ENCODE measurements at places on chromosomes 4 and X.

DNA sequence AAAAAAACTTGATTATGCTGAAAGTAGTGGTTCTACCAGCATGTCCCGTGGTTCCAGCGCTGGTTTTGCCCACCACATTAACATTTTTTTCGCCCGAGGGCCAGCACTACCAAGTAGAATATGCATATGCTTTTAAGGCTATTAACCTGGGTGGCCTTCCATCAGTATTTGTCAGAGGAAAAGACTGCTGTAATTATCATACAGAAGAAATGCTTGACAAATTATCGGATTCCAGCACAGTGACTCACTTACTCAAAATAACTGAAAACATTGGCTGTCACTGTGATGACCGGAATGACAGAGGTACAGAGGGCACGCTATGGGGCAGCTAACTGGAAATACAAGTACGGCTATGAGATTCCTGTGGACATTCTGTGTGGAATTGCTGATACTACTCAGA, 34.6 kb downstream of the PRPS2 start:
- no peak for DNase-seq

DNA sequence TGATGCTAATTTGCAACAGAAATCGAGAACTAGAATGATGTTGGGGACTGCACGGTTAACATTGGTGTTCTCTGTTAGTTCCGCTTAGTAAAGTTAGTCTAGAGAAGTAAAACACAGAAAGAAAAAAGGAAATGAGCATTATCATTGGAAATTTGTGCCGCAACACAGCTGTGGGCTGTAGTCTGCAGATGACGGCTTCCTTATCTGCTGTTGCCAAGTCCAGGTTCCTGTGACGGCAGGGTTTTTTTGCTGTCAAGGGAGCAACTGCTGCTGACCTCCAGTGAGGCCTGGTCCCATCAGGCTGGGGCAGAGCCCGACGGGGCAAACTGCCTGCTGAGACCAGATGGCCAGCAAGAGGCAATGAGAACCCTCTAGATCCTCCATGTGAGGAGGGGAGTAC, 38.9 kb upstream of the PHEX start:
- DNase-seq: no peak

DNA sequence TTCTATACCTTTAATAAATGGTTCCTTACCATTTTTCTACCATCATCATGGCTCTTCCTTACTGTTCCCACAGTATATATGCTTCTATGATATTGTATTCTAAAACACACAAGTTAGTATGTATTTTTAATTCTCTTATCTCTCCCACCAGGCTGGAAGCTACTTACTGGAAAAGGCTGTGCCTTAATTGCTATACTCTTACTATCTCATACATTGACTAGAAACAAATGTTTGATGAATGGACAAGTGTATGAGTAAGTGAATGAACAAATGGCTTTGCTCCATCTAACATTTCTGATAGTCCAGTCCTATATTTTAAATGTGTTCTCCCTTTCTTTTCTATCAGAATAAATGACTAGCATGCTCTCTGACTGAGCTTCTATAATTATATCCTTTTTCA, 320.8 kb upstream of the RASGEF1B start:
- no peak for DNase-seq

DNA sequence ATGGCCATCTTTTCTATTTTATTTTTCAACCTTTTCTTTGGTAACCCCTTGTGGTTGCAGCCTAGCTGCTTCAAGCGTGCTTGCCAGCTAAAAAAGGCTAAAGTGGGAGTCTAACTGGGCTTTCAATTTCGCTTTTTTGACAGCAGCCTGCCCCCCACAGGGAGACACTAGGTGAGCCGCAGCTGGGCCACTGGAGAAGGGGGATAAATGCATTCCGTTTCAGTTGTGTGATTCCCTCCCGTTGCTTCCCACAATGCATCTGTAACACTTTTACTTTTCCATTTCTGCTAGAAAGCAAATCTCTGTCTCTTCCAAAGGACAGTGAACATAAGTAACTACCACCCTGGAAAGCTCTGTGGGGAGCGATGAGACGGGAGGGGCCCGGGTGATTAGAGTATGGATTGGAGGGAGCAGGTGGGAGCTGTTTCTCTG, 86.3 kb upstream of the RAPGEF2 start:
- peak; percentile 29 for DNase-seq

GRCh38 chr4:23930750-23931488, 41.1 kb upstream of the PPARGC1A start:
- peak; percentile 67 for DNase-seq

DNA sequence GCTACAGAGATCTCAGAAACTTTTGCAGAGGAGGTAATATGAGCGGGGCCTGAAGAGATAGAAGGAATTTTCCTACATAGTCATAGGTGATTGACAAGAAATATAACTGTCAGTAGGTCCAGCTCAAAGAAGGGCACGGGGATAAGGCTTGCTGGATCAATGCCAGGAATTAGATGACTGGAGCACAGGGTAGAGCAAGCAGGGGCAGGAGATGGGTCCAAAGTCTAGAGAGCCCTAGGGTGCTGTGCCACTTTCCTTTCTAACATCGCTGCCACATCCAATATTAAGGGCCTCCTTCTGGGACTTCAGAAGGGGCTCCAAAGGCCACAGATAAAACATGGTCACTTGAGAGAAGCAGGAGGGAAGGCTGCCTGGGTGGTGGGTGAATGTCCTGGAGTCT, 402.2 kb downstream of the MID1IP1 start:
- no peak for DNase-seq

DNA sequence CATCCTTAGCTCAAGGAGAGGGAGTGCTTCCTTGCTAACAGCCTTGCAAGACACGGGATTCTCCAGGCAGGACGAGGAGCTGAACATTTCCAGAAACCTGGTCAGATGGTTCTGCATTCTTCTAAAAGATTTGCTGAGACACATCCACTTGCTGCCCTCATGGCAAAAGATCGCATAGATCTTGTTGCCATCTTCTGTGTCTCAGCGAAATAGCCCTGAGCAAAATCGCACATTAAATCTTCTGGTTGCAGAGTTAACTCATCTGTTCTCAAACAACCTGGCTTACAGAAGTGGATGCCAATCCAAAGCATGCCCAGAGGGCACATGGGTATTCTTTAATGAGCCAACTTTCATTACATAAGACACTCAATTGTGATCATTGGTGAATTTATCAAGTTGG, 167.5 kb downstream of the PRKX start:
- no peak for DNase-seq

DNA sequence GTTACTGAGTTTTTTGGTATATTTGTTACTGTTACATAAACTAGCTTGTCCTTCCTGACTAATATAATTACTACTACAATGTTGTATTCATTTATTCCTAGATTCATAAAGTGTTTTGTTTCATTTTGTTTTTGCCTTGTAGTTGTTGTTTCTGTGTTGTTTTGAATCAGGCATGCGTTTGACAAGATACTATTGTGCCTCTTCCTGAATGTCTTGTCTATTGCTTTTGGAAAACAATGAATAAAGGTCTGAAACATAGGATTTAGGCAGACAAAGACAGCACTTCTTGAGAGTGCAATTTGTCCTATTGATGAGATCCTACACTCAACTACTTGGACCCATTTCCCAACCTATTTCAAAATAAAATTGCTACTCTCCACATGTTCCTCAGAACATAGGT, 630.4 kb upstream of the BOD1L1 start:
- DNase-seq: no peak

DNA sequence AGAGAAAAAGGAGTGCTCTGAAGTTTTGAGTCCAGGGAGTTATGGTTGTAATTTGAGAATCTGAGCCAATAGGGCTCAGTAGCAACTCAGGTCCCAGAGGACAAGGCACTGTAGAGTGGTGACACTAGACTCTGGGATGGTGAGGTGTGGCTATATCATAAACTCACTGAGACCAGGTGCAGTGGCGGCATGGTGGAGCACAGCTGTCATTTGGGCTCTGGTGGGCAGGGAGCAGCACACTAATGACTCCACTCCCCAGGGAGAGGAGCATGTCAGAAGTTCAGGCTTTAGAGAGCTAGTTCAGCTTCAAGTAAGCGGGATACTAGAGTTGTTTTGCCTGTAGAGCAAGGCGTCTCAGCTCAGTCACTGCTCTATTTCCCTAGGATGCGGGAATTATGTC, 165.4 kb upstream of the USP38 start:
- no peak for DNase-seq

- DNase-seq: no peak
Observed at GRCh38 chrX:148501386-148502066, 1.1 kb downstream of the AFF2 start.

GRCh38 chrX:138669693-138670092, 41.8 kb downstream of the FGF13 start:
- DNase-seq: no peak

DNA sequence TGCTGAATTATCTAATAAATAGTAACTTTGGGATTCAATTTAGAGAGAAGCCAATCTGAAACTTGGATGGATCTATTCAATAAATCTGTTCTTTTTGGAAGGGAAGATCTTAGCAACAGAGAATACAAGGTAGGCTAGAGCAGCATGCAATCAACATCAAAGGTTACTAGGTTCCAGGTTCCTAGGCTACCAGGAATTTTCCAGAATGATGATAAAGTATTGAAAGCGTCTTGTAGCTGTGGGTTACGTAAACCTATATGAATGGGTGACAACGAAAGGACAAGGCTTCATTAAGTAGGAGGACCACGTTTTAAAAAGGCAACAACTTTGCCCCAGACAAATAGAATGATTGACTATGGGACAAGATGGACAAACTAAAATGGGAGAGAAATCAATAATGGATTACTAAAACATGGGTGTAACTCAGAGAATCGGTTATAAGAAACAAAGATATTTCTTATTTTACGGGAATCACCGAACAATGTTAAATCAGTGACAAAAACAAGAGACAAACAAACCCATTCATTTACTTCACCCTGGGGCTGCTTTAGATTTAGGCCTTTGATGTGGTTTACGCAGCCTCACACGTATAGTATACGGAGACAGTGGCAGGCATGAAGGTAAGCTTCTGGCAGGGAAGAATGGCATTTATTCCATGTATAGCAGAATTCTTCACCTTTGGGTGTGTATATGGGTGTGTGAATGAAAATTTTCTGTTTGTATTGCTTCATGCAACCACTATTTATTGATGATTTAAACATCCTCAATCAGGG, 732.6 kb upstream of the PABPC4L start:
- no peak for DNase-seq

- DNase-seq: no peak
Observed at GRCh38 chrX:22534643-22535042, 261.9 kb downstream of the CBLL2 start.

GRCh38 chr4:11881947-11882346, 453.3 kb upstream of the HS3ST1 start:
- no peak for DNase-seq

DNA sequence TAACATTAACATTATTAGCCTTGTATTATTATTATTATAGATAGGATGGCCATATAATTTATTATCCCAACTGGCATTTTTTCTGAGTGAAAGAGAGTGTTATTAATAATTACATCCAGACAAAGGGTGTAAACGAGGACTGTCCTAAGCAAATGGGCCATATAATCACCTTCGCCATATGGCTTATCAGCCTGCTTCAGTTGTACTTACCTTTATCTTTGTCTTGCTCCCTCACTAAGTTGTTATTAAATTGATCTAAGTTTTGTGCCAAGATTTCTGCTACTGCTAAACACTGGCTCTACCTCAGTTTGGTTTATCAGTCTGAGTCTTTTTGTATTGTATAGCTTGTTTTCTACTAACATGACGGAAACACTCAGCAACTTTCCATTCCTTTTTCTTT, 76.9 kb downstream of the STIM2 start:
- DNase-seq: no peak

- no peak for DNase-seq
Observed at GRCh38 chrX:101417190-101417589, 9.2 kb downstream of the HNRNPH2 start.

- DNase-seq: no peak
Observed at GRCh38 chr4:16686195-16686594, 212.2 kb downstream of the LDB2 start.

DNA sequence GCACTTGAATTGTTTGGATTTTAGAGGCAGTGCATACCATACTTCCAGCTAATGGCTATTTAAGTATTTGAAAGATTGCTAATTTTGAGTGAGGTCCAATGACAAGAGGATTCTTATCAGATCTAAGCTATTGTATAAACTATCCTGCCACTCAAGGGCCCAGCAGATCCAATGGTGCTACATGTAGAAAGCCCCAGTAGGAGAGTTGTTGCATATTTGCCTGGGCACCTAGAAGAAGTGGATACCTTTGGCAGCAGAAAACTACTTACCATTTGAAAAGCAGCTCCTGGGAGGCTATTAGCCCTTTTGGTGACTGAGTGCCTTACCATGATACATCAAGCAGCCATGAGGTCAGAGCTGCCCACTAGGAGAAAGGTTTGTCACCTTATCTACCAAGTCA, 447.3 kb downstream of the C4orf33 start:
- DNase-seq: no peak

- DNase-seq: peak; percentile 35
Observed at GRCh38 chrX:53682885-53683555, 3.5 kb downstream of the HUWE1 start.

DNA sequence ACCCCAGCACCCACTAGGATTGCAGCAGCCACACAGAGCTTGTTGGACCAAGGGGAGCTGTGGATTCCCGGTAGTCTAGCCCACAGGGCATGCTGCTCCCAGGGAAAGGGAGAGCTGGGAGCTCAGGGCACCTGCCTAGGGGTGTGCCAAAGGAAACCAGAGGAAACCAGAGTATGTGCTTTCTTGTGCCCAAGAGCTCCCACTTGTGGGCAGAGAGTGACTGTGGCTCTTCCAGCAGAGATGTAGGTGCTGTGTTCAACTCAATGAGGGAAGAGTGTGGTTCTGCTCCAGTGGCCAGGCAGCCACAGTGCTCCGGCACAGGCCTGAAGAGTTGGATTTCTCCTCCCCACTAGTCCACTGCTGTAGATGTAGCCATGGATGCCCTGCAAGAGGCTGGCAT, 1050.0 kb upstream of the INTU start:
- no peak for DNase-seq
